ENCODE measurements at places on chromosomes 4 and X.
A peak's percentile ranks its signal among the peaks of the same experiment; 100 is the strongest.

DNA sequence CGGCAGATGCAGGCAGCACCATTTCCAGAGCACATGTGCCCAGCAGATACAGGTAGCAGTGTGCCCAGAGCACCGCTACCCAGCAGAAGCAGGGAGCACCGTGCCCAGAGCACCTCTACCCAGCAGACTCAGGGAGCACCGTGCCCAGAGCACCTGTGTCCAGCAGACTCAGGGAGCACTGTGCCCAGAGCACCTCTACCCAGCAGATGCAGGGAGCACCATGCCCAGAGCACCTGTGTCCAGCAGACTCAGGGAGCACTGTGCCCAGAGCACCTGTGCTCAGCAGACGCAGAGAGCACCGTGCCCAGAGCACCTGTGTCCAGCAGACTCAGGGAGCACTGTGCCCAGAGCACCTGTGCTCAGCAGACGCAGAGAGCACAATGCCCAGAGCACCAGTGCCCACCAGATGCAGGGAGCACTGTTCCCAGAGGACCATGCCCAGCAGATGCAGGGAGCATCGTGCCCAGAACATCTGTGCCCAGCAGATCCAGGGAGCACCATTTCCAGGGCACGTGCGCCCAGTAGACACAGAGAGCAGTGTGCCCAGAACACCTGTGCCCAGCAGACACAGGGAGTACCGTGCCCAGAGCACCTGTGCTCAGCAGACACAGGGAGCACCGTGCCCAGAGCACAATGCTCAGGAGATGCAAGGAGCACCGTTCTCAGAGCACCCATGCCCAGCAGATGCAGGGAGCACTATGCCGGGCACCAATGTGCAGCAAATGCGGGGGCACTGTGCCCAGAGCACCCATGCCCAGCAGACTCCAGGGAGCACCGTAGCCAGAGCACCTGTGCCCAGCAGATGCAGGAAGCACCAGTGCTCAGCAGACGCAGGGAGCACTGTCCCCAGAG lies 236.4 kb downstream of the DHRSX start:
- no peak for DNase-seq

DNA sequence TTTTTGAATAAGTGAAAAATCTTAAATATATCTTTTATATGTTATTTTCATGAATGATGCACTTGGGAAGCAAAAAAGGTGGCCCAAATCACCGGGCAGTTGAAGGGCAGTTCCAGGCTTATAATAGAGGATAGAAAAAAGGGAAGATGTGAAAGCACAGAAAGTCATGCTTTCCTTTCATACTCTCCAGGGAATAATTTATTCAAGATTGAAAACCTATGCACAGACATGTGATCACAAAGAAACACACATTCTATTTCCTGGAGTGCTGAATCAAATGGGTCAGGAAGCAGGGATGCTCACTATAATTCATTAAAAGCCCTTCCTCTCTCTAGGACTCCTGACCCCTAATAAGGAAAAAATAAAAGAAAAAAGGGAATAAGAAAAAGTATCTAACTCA lies 66.1 kb upstream of the USP38 start:
- no peak for DNase-seq

DNA sequence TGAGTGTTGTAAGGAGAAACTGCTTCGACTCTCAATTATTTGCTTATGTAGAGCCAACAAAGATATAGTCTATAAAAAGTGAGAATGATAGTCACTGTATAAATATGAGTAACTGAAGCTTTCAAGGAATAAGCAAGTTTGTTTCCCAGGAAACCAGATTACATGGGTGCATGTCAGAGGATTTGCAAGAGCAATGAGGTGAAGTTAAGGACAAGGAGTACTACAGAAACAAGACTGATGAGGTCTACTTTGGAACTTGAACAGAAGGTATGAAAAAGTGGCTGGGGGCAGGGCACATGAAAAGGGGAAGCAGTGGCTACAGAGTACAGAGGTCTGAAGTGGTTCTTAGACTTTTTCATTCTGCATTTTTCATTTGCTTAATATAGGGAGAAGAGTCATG lies 321.0 kb upstream of the CXXC4 start:
- DNase-seq = no peak

DNA sequence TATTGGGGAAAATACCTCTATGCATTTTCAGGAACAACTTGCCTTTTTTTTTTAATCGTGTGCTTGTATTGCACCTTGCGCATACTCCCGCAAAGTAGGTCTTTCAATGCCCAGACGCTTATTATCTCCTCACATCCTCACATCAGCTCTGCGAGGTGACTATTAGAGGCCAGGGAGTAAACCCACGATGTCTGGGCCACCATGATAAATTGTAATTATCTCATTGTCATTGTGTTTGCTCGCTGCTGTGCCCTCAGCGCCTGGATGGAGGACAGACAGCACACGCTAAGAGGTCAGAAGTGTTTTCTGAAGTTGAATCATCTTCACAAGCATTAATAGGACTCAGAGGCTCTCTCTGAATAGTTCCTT lies 1.0 kb upstream of the RELL1 start:
- DNase-seq = no peak

GRCh38 chr4:141028024-141028529 lies 105.2 kb downstream of the RNF150 start:
- no peak for DNase-seq

GRCh38 chr4:162485486-162485885 lies 321.7 kb upstream of the FSTL5 start:
- DNase-seq = no peak

GRCh38 chrX:129980001-129980401 lies 2.4 kb upstream of the BCORL1 start:
- no peak for DNase-seq

GRCh38 chr4:15164571-15164970 lies 162.3 kb downstream of the CPEB2 start:
- no peak for DNase-seq

- no peak for DNase-seq
Observed at GRCh38 chr4:173211222-173211621, 42.6 kb downstream of the GALNT7 start.

DNA sequence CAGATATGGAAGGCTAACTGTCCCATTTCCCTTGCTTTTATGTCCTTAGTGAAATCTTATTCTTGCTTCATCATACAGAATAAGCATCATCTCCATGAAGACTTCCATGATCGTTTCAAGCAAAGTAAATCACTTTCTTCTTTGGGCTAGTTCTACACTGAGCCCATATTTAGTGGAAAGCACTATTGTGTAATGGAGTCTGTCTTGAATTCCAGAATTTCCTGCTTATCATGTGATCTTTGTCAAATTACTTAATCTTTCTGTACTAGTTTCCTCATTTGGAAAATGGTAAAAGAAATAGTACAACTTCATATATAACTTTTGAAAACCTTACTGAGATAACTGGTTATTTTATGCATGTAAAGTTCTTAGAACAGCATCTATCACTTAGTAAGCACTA lies 7.6 kb downstream of the ANAPC10 start:
- no peak for DNase-seq

DNA sequence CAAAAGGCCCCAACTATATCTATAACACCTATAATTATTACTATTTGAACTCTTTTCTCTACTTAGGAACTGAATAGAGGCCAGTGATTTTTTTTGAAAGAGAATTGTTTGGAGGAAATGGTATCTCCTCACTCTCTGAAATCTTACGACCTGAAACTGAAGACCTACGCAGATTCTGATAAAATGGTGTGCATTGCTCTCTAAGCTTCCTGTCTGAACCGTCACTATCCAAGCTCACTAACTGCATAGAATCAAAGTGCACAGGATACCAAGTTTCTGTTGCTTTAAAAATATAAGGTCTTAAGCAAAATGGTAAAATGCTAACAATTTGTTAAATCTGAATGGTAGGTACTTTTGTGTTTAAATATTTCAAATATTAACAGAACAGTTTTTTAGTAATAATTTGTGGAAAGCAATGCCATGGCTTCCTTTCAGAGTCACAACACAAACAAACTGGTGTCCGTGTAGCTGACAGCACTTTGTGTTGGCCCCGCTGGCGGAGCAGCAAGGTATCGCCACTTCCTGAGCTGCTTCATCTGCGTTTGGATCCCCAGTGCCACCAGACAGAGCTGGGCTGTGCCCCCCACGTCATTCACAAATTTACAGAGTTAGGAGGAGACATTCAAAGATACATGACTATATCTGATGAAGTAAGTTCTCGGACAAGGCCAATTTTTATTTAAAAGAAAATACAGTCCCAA lies 313.9 kb downstream of the FBXW7 start:
- DNase-seq = no peak

DNA sequence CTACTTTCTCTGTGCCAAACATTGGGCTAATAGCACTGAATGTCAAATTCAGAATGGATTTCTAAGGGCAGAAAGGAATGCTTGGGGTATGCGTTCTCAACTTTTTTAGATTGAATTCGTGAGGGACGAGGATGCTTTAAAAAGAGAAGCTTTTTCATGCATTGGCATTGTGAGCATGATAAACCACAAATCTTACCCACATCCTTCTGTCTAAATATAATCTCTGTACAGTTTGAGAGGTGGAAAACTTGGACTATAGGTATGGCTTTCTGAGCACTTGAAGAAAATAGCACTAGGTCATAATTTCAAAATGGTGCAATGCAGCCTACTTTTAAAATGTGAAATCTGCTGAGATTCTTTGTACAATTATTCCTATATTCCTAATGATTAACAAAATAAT lies 71.4 kb upstream of the HHIP start:
- DNase-seq = no peak

- DNase-seq = no peak
Observed at GRCh38 chr4:14434483-14434882, 567.8 kb upstream of the CPEB2 start.

DNA sequence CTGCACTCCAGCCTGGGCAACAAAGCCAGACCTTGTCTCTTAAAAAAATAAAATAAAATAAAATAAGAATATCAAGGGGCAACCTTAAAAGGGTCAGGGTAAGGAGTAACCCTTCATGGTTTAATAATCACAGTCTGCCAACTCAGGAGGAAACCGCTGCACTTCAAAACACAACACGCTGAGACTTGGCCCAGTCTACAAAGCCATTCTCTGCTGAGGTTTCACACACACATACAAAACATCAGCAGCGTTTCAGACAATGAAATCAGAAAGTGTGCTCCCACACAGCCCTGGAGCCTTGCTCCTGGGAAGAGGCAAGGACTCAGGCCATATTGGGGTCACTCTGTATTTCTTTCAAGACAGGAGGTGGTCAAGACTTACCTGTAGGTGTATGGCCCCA lies 18.3 kb downstream of the SCARB2 start:
- no peak for DNase-seq

DNA sequence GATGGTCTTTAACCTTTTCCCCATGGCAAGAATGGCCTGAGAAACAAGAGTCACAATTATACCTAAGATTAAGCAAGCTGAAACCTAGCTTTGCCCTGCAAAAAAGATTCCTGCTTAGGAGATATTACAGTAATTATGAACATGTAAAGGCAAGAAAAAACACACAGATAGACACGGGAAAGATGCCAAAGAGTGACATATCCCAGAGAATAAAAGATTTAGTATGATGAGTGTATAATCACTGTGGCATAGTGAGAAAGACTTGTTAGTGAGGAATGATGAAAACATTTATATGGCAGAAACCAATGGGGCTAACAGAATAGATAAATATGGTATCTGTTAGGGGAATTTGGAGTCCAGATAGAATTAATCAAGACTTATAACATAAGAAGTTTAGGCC lies 29.6 kb upstream of the TASL start:
- no peak for DNase-seq

DNA sequence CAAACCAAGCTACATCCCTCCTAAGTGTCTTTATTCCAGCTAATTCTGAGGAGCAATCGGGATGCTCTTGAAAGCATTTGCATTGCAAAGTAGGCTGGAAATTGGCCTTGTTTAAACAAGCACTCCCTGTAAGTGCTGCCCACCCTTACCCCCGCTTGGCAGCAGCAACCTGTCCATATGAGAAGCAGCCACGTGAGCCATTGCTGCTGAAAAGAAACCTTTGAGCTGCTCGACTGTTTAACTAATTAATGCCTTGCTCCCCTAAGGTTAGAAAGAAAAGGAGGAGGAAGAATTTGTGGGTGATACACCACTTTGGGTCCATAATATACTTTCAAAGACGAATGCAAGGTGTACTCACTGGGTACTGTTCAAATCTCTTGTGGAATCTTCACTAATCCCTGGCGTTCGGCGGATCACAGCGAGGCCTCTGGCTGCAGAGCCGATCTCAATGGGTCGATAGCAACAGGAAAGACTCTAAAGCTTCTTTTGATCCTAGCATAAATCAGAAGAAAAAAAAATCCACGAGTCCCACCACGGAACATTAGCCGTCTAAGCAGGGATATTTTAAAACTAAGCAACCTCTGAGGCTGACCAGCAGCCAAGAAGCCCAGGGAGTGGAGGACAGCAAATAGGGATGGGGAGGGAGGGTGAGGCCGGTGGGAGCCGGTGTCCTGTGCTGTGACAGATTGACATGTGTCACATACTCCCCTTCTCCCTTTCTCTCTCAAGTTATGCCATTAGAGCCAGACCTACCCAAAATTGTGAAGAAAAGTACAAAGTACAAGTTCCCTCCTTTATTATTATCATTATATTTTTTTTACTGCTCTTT lies 37.2 kb upstream of the MGST2 start:
- no peak for DNase-seq

DNA sequence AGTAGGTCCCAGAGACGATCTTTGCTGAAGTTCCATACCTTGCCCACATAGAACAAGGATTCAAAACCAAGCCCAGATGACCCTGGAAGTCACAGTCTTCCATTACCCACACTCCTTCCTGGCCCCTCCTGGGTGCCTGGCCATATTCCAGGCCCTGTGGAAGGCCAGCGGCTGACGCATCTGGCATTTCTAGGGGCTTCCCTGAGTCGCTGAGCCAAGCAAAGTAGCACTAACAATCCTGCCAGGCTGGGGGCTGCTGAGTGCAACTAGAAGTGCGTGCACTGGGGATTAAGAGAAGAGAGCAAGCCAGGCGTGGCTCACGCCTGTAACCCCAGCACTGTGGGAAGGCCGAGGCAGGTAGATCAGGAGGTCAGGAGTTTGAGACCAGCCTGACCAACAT lies 175.2 kb upstream of the CPEB2 start:
- DNase-seq = no peak

DNA sequence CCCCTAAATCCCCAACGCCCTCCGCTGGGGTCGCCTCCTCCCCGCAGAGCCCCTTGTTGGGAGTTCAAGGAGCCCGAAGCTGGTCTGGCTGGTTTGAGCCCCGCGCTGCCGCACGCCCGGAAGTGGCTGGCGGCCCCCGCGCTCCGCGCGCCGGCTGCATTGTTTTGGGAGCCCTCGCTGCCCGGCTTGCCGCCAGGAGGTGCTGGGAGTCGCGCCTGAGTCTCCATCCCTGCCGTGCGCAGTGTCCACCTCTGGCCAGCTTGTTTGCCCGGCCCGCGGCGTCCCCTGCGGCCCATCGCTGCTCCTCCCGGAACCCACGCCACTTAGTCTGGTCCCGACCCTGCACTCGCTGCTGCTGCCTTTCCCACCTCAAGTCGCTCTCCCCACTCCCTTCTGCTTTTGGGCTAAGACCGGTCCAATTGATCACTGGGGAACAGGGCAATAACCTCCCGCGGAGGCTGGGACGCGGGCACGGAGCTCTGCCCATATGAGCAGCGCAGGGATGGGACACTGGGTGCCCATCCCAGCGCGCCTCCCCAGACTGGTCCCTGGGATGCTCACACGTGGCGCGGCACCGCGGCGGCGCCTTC lies 2.2 kb upstream of the SFRP2 start:
- DNase-seq = peak; percentile 13

- DNase-seq = no peak
Observed at GRCh38 chr4:48575964-48576363, 85.9 kb downstream of the ZAR1 start.

Data from activated CD4-positive, alpha-beta T cell treated with anti-CD3 and anti-CD28 coated beads, Interleukin-2, amount 50 U/mL, for 24 hours (primary cell).